Posterior vena cava (tissue), 2 donors: ENCODE measurements at places on chromosomes 1 and 21.

DNA sequence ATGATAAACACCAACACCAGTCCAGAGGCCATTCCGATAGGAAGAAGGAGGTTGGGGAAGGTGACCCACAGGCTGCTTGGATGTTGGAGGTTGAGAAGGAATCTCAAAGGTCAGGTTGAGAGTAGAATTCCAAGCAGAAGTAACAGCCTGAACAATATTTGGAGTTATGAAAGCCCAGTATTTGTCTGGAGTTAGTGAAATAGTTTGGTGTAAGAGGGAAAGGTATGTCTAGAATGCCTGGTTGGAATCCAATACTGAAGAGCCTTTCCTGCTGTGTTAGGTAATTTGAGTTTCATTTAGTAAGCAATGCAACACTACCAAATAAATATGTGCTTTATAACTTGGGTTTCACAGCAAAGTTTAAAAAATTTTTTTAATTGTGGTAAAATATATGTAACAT lies 70.5 kb upstream of the MCOLN3 start:
- DNase-seq = no peak

GRCh38 chr1:232795497-232796053 lies 9.6 kb upstream of the MAP10 start:
- no peak for DNase-seq

- DNase-seq = no peak
Observed at GRCh38 chr21:42155045-42155855, 63.7 kb upstream of the ABCG1 start.

DNA sequence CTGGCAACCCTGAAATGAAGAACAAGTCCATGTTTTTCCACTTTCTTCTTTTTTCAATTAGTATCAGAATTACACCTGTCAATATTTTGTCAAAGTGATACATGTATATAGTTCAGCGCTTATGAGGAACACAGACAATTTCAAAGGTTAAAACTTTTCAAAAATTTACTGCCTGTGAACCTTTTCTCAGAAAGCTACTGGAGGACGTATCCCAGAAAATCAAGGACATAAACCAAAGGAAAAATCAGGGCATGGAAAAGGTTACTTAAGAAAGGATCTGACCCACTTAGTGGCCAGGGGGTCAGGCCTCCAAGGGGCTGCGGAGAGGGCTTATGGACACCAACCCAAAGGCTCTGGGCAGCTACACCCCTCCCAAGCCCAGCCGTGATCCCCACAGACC lies 81.1 kb upstream of the ACTRT2 start:
- peak; percentile 15 for DNase-seq

DNA sequence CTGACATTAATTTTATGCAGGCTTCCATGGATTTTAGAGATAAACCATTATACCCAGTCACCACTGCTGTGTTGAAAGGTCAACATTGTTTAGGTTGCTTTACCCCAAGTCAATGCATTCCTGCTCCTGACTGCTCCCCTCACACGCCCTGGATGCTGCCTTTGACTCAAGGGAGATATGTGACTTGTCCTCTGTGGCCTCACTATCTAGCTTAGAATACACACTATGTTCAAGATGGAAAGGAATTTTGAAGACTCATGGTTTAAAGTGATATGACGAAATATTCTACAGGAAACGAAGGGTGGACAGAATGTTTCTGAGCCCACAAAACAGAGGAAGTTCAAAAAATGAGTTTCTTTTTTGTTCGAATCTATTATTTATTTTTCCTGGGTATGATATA lies 170.4 kb upstream of the NR5A2 start:
- DNase-seq = no peak

DNA sequence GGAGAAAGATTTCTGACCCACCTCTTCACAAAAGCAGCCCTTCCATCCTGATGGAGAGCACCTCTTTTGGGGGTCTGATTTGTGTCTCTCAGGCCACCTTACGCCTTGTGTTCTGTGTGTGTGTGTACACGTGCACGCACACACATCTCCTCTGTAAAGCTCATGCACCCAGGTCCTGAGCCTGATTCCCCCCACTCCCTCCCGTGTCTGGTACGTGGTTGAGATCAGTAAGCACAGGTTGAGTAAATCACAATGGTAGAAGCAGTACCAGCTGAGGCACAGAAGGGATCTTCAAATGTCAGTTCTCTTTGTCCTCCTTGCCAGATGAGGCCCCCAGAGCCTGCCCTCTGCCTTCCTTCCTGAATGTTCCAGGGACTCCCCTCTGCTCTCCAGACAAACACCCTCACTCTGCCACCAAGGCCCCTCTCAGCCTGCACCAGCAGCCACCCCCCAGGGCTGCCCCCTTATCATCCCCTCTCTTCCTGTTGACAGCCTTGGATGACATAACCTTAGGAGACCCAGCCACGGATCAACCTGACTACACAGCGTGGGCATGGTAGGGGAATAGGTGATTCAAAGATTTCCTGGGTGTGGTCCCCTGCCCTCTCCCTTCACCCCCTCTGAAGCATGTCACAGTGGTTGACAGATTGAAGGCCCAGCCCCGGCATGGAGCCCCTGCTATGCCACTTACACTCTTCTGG lies 112.8 kb downstream of the HIVEP3 start:
- DNase-seq = no peak

DNA sequence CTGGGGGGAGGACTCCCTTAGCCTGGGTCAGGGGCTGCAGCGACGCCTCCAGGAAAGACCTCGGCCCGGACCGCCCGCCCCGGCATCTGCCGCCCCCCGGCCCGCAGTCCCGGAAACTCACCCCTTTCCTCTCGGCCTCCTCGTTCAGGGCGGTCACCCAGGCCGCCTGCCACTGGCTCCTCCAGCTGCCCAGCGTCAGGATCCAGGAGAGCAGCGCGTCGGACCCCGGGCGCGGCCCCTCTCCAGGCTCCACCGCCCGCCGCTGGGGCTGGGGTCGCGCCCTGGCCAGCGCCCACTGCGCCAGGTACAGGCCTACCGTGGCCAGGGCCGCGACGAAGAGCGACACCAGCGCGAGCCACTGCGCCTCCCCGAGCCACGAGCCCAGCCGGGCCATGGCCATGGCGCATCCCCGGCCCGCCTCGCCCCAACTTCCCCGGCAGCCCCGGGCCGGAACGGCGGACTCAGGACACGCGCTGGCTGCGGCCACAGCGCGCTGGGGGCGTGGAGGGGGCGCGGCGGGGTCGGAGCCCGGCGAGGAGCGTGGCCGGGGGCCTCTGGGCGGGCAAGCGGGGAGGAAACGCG lies 478 bp downstream of the C2CD2 start:
- DNase-seq = peak; percentile 77
